ENCODE measurements at places on chromosomes 5 and 9. TPM values are rescaled to one million over a fixed set of nuclear protein-coding genes. Genes with fewer than 3 reads are reported as not detected.

The PCDHB4 gene
- polyA plus RNA-seq: not detected

The SPEF2 gene
- polyA plus RNA-seq: 0.31 TPM

The SFXN1 gene
- 16.4 TPM for polyA plus RNA-seq

GRCh38 chr9:18071651-18072060 is 402.3 kb upstream of the ADAMTSL1 start:
- DNase-seq: no peak

DNA sequence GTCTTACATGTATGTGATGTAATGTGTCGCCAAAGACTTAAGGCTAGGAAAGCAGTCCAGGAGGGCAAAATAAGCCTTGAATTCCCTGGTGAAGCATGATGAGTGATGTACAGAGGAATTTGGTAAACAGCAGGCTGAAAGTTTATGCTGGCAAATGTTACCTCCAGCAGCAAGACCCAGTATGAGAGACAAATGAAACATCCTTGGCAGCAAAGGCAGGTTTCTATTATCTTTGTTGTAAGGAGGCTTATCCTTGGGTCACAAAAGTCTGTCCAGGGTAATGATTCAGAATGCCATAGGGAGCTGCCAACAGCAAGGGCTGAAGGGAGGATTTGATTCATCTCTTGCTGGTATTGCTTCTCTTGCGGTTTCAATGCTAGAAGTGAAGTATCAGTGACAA is 75.9 kb upstream of the HTR4 start:
- DNase-seq: no peak

DNA sequence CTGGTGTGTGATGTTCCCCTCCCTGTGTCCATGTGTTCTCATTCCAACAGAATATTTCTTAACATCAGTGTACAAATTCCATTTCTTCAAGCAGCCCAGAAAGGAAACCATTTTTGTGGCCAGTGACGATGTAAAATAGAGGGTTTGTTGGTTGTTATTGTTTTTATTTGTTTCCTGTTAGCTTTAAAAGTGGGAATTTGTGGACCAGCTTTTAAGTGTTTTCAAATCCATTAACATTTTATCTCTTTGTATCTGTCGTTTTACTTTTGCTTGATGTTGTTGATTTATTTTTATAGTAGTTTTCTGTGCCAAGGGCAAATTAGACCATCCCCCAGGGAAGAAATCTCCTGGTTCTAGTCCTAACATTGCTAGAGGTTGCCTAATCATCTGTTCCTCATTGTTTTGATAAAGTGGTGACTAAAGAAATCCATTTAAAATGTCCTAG is 100.0 kb downstream of the GDNF start:
- no peak for DNase-seq

- DNase-seq: no peak
Measured at GRCh38 chr9:113599646-113600022, 136.1 kb downstream of the RGS3 start.
